ENCODE measurements at places on chromosomes 7 and 10. TPM values are rescaled to one million over a fixed set of nuclear protein-coding genes. Genes with fewer than 3 reads are reported as not detected.

GRCh38 chr10:53664282-53665019, 891.9 kb upstream of the MBL2 start:
- no peak for DNase-seq

DNA sequence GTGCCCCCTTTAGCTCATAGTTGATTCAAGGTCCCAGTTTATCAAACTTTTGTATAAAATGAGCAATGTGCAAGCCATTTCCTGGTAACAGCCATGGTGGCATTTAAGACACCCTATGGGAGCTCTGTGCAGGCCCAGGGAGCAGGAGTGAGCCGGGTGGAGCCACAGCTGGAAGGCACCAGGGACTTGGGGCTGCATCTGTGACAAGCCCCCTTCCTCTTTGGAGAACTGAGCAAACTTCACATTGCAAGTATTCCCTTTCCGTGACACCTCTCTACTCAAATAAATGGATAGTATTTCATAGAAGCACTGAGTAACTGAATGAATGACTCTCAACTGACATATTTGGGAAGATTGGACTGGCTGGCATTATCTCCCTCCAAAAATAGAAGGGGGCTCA, 558.7 kb upstream of the FOXK1 start:
- peak; percentile 22 for DNase-seq

- DNase-seq = no peak
Observed at GRCh38 chr7:19060761-19061259, 56.6 kb downstream of the TWIST1 start.

- no peak for DNase-seq
Observed at GRCh38 chr10:58752665-58753064, 240.0 kb downstream of the BICC1 start.

DNA sequence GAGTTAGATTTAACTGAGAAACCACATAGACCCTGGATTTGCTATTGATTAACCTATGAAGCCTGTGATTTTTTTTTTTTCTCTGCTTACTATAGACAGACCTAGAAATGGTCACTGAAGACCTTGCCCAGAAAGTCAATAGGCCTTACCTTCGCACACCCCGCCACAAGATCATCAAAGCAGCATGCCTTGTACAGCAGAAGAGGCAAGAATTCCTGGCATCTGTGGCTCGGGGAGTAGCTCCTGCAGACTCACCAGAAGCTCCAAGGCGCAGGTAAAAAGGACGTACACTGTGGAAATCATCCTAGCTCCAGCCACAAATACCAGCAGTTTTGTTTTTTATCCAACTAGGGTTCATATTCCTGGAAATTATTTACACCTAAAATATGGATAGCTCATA, 56.2 kb upstream of the GATAD1 start:
- no peak for DNase-seq

DNA sequence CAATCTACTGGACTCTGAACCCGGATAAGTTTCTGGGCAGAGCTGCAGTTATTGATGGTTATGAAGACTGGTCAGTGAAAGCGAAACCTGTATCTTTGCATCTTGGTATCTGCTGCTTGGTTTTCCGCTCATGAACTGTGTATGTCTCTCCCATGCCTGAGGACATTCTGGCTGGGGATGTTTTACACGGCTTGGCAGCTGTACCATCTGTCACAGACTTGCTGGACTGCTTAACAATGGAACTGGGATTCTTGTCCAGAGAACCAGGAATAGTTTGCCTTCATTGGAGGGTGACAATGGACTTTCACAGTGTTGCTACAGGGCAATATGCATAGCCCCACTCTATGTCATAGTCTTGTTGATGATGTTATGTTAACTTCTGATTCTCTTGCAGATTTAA, 119.9 kb upstream of the TMEM106B start:
- no peak for DNase-seq

GRCh38 chr7:16264823-16265804, 156.2 kb downstream of the CRPPA start:
- DNase-seq = no peak

- no peak for DNase-seq
Observed at GRCh38 chr7:117672453-117672852, 192.6 kb downstream of the CFTR start.

- no peak for DNase-seq
Observed at GRCh38 chr10:63260103-63260859, 127.2 kb downstream of the NRBF2 start.

- no peak for DNase-seq
Observed at GRCh38 chr10:71296086-71296485, 23.0 kb upstream of the SLC29A3 start.

DNA sequence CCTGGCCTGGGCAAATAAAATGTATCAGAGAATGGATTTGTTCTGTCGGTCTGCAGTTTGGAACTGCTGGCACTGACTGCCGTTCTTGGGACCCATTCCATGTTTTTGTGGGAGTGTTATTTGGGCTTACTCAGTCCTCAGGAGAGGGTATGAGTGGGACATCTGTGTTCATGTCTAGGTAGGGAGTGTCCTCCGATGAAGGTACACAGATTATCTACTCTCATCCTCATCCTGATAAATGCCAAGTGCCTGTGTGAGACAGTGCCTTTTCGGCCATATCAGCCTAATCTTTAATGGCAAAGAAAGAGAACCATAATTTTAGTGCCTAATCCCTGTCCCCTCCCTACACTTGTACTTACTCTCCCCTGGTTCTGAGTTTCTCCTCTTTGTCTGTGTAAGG, 409.4 kb downstream of the REEP3 start:
- no peak for DNase-seq

DNA sequence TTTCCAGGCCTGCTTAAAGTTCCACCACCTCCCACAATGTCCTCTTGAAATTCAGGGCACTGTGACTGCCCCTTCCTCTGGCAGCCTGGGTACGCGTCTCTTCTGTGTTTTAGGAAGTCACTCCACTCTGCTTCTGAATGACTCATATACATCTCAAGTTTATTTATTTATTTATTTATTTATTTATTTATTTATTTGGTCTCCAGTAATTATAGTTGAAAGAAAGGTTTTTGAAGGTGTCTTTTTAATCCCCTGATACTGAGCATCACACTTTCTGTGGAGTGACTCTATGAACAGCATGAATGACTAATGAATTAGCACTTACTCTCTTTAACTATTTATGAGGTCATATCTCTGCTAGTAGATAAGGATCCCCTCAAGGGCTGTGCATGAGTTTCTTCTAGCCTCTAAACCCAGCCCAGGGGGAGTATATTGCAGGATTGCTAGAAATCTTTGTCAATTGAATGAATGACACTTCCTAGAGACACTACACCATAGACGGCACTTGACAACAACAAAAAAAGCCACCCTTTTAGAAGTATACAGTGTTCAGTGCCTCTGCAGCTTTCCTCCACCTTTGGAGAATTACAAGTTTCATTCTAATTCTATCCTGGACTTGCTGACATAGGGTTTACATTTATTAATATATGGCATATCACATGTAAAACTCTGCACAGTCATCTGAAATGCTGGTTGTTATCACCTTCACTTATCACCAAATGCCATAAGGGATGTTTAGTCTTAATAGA, 2.1 kb downstream of the MACC1 start:
- no peak for DNase-seq

DNA sequence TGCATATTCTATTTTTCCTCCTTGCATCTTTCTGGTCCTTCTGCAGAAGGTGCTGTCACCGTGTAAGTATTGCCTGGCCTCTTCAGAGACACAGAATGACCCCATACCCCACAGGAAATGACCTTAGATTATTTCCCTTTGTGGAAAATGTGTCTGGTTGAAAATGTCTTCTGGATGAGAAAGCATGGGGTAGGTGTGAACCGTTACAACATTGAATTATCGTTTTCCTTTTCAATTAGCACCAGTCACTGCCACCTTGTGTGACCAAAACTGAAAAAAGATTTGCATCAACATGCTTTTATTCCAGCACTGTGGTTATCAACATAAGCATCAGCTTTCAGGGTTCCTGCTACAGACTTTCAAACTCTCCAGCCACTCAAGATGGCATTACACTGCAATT, 58.0 kb upstream of the CELF2 start:
- no peak for DNase-seq

The AKR1C4 gene
- not detected for total RNA-seq

All from cardiac septum (tissue), 1 donor.